Bone marrow (tissue), 2 donors: ENCODE measurements at places on chromosomes 3 and 15.
A peak's percentile ranks its signal among the peaks of the same experiment; 100 is the strongest.

- no peak for DNase-seq
Measured at GRCh38 chr3:196127308-196128040, 45.6 kb upstream of the TFRC start.

- no peak for DNase-seq
Measured at GRCh38 chr3:36095238-36095637, 285.1 kb upstream of the STAC start.

DNA sequence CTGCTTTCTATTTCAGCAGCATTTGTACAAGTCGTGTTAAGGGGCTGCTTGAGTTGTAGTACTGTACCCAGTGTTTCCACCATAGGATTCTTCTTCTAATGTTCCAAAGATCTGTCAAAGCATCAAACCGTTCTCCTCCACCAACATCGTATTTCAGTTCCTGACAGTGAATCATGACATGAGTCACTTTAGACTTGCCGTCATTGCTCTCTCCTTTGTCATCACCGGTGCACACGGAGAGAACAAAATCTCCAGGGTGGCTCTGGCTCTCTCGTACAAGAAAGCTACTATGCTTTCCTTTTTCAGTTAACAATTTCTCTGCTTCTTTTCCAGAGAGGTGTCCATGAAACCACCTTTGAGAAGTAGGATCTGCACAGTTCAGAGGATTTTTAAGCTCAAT lies 270.9 kb upstream of the CCDC54 start:
- DNase-seq, result no peak

GRCh38 chr15:68352401-68353062 lies 75.0 kb downstream of the FEM1B start:
- DNase-seq, result peak; percentile 95

- no peak for DNase-seq
Measured at GRCh38 chr3:66270701-66271100, 49.9 kb downstream of the SLC25A26 start.

DNA sequence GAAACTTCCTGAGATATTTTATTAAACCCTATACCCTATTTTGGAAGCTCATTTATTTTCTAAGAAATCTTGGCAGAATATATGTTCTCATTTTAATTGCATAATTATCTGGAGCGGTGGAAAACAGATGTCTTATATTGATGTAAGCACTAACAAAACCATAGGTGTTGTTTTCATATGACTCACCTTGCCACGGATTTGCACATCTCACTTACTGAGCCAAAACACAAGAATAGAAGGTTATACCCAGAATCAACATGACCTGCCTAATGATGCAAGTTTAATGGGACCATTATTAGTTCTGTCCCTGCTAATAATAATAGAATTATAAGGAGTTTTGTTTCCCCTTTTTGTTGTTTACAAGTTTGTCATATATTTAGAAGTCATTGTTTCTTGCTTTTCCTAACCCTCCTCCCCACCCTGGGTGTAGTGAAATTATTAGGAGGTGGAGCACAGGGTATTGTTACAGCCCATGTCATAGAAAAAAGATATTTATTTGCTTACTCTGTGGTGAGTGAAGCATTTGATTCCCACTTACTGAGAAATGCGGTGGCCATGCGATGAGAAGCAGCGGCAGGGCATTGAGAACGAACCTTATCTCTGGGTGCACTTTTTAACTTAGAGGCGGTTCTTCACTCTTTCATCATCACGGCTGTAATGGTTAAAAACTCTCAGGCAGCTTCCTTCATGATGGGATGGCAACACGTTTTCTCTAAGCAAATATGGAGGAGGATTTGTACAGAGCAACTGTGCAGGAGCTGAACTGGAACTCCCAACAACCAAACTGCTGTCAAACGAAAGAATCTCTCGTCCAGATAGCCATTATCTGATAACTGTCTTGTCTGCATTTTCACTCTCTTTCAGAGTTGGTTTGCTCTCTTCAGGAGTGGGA lies 521 bp downstream of the IL5RA start:
- no peak for DNase-seq

GRCh38 chr3:42175386-42176240 lies 84.5 kb downstream of the TRAK1 start:
- no peak for DNase-seq

DNA sequence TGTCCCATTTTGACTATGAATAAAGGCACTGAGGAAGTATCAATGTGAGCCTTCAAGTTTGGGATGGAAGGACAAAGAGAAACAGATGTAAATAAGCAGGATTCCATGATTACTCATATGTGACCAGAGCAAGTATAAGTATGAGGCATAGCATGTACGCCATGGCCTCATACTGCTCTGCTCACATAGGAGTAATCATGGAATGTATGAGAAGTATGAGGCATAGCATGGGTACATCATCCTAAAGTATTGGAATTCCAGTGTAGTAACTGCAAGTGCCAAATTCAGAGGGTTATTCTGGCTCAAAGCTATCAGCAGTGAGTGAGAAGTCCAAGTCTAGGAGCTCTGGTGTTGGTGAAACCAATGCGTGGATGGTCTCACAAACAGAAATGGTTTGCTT lies 81.2 kb upstream of the WDR72 start:
- no peak for DNase-seq

DNA sequence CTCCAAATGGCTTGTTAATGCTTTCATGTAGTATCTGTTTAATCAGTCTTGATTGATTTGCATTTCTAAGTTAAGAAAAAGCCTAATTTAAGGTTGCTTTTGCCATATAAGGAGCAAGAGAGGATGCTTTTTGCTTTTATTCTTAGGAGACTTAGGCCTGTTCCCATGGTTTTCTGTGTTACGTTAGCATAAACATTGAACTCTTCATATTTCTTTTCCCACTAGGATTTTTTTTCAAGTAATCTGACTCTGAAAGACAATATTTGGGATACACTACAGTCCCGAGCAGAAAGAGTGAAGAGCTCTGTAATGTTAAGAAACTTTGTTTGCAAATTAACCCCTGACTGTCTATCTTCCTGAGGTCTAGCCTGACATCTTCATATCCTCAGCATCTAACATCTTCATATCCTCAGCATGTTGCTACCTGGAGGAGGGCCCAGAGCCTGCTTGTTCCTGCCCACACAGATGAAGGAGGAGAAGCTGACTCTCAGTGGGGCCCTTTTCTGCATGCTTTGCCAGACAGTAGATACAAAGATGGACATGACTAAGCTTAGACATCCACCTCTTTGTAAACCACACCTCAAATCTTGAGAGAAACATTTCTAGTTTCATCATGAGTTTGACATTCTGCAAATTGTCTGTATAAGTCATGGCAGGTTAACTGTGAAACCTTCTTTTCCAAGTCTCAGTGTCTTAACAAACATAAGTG lies 86.2 kb upstream of the COL6A5 start:
- no peak for DNase-seq

GRCh38 chr3:86930831-86931230 lies 60.1 kb downstream of the VGLL3 start:
- DNase-seq, result no peak

- DNase-seq, result no peak
Measured at GRCh38 chr3:15903759-15904720, 106.3 kb upstream of the ANKRD28 start.

- no peak for DNase-seq
Measured at GRCh38 chr3:144499001-144499930, 527.6 kb downstream of the DIPK2A start.

GRCh38 chr15:63103416-63103815 lies 18.2 kb upstream of the LACTB start:
- no peak for DNase-seq

- DNase-seq, result no peak
Measured at GRCh38 chr3:194054540-194054939, 81.4 kb upstream of the HES1 start.

DNA sequence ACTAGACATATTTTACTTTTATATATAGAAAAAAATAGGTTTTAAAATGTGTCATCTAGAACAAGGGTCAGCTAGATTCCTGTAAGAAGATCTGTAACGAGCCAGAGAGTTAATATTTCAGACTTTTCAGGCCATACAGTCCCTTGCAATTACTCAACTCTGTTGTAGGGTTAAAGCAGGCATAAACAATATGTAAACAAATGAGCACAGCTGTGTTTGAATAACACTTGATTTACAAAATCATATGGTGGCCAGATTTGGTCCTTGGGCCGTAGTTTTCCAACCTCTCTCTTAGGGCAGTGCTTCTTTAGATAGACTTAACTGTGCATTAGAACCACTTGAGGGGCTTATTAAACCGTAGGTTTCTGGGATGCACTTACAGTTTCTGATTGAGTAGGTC lies 19.6 kb downstream of the LRRC57 start:
- no peak for DNase-seq

- DNase-seq, result no peak
Measured at GRCh38 chr3:124131580-124131979, 139.7 kb upstream of the ROPN1 start.

DNA sequence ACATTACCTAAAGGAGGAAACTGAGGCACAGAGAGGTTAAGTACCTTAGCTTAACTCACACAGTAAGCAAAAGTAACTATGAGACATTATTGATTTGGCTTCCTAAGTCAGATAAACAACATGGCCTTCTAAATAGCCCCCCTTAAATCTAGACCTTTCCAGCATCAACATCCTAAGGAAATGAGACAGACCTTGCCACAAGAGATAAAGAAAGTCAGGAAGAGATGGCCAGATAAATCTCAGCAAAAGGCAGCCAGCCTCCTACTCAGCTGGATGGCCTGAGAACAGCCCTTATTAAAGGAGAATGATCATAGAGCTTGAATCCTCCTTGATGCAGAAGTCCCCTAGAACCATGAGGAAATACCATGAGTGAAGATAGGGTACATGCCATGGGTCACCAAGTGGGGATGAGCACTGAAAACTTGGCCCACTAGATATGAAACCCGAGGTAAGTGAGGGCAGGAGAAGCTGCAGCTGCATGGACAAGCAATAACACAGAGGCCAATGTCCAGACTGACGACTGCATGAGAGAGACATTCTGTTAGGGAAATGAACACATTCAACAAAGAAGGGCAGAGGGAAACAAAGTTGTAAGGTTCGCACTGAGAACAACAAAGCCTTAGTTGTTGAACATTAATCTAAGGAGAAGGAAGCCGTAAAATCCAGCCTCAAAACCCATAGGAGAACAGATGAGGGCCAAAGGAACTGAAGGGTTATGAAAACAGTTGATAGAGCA lies 69.6 kb downstream of the ZIC4 start:
- no peak for DNase-seq

GRCh38 chr3:30518872-30519271 lies 87.5 kb upstream of the TGFBR2 start:
- no peak for DNase-seq

DNA sequence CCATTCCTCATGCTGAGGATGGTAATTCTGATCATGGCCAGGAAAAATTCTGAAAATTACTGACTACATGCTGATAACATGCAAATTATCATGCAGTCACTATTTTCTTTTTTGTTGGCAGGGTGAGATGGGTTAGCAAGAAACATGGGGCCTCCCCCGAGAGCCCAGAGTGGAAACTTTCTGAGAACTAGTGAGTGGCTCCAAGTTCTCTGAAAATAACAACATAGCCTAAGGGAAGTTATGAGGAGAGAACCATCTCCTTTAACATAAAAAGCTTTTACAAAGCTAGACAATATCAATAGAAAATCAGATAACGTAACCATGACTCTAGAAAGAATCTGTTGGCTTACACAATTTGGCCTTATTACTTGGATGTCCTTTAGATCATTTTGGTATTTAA lies 254.2 kb downstream of the PLOD2 start:
- DNase-seq, result no peak

GRCh38 chr3:48404440-48405342 lies 25.2 kb downstream of the PLXNB1 start:
- no peak for DNase-seq

- DNase-seq, result no peak
Measured at GRCh38 chr3:184261270-184261853, at the start of gene CAMK2N2. Gene CAMK2N2, minus strand, starts transcription at chr3:184261553. Its CDS starts 268 bp downstream, at chr3:184261285.

DNA sequence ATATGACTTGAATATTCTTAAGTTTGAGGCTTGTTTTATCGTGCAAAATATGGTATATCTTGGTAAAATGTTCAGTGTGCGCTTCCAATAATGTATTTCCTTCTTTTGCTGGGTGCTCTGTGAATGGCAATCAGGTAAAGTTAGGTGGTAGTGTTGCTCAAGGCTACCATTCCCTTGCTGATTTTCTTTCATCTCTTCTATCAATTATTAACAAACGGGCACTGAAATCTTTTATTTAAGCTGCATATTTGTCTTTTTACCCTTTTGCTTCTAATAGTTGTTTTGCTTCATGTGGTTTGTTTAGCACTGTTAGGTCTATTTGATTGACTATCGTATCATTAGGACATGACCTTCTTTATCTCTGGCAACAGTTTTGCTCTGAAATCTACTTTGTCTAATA lies 242.3 kb downstream of the CTNNB1 start:
- no peak for DNase-seq

DNA sequence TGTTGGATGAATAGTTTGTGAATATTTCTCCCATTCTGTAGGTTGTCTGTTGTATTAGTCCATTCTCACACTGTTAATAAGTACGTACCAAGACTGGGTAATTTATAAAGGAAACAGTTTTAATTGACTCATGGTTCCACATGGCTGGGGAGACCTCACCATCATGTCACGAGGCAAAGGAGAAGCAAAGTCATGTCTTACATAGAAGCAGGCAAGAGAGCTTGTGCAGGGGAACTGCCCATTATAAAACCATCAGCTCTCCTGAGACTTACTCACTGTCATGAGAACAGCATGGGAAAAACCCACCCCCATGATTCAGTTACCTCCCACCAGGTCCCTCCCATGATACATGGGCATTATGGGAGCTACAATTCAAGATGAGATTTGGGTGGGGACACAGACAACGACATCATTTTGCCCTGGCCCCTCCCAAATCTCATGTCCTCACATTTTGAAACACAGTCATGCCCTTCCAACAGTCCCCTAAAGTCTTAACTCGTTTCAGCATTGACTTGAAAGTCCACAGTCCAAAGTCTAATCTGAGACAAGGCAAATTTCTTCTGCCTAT lies 133.2 kb downstream of the LMLN start:
- no peak for DNase-seq

DNA sequence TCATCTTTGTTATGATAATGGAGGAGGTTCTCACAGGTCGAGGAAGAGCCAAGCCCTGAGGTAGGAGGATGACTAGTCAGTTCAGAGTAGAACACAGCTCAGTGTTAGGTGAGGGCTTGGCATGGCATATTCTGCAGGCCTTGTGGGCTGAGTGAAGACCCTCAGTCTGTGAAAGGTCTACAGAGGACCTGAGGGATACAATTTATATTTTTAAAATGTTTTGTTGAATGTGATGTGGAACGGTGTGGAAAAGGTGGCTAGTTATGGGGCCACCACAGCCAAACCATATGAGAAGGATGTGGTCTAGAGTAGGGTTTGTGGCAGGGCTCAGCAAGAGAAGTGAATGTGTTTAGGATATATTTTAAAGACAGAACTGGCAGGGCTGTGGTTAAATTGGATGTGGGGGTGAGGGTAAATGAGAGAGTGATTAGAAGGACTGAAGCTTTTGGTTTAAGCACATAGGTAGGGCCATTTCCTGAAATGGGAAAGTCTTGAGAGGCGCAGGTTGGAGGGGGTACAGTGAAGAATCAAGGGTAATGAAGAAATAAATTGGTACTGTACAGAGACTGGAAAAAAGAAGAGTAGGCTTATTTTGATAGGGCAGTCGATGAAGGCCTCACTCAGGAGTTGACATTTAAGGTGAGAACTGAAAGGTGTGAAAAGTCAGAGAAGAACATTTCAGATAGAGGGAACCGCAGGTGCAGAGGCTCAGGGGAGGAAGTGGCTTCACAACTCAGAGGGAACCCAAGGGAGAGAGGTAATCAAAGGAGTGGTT lies 60.5 kb downstream of the SPTSSB start:
- no peak for DNase-seq

- DNase-seq, result no peak
Measured at GRCh38 chr3:125316246-125316645, 58.9 kb downstream of the ZNF148 start.
